ENCODE measurements at places on chromosomes 11 and 22.
A peak's percentile ranks its signal among the peaks of the same experiment; 100 is the strongest.

DNA sequence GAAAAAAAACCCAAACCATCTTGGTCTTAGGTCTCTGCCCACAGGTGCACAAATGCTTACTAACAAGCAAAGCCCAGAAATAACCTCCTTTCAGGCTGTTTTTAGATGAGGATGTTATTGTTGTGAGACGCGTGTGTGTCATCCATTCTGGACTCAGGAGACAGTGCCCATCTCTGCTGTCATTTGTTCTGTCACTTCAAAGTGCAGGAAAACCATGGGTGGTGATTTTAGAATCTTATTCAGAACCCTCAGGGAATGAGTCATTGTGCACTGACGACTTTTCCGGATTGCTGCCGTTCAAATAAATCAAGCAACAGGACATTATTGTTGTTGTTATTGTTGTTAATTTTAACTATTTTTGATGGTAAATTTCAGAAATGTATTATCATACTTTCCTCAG lies 110.3 kb downstream of the LRRC32 start:
- no peak for DNase-seq

- no peak for DNase-seq
Observed at GRCh38 chr11:105611572-105612441, 1.9 kb downstream of the GRIA4 start.

DNA sequence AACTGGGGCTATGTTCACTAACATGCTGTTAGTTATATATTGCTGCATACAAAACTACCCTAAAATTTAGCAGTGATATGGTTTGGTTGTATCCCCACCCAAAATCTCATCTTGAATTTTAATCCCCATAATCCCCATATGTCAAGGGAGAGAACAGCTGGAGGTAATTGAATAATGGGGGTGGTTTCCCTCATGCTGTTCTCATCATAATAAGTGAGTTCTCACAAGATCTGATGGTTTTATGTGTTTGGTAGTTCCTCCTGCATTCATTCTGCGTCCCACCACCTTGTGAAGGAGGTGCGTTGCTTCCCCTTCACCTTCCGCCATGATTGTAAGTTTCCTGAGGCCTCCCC lies 10.0 kb upstream of the PATL1 start:
- no peak for DNase-seq

- no peak for DNase-seq
Observed at GRCh38 chr11:18485913-18486528, 30.4 kb downstream of the LDHAL6A start.

DNA sequence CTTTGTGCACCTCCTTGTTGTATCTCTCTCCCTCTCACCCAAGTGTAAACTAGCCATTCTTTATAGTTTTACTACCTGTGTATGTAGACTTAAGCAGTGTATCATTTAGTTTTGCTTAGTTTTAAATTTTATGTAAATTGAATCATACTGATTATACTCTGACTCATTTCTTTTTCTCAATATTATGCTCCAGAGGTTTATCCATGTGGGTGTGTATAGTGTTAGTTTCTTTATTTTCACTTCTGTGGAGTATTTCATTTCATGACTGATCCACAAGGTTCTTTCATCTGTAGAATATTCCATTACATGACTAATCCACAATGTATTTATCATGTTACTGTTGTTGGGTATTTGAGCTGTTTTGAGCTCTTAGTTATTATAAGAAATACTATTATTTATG lies 62.0 kb downstream of the CCDC34 start:
- DNase-seq: no peak

GRCh38 chr11:30125456-30125855 lies 105.4 kb upstream of the FSHB start:
- no peak for DNase-seq

GRCh38 chr11:61536676-61537270 lies 28.2 kb downstream of the LRRC10B start:
- DNase-seq: no peak

GRCh38 chr11:119803726-119804294 lies 74.8 kb upstream of the NECTIN1 start:
- DNase-seq: no peak

GRCh38 chr22:16917144-16918003 lies 90.6 kb downstream of the GAB4 start:
- peak; percentile 10 for DNase-seq

DNA sequence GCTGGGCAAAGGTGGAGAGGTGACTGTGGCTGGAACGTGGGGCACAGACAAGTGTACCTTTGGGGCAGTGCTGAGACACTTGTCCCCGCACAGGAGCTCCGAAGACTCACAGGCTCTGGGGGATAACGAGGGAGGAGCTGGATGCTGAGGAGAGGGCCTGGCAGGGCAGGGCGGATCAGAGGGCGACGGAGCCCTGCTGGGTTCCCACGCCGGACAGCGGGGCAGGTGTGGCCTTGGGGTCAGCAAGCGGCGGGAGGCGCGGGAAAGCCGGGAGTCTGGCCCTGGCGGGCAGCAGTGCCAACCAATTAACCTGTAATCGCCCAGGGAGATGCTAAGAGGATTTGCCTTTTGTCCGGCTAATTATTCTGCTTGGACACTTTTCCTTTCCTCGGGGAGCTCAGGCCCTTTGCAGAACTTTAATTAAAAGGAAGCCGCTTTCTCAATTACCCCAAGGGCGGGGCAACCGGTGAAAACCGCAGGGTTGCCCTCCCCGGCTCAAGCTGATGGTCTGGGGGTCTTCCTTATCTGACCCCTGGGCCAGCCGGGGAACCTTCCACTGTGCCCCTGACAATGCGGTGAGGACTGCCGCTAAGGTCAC lies 71.5 kb downstream of the WNT7B start:
- DNase-seq: no peak

GRCh38 chr11:113173126-113173525 lies 141.3 kb upstream of the TTC12 start:
- DNase-seq: no peak

- DNase-seq: no peak
Observed at GRCh38 chr11:82403640-82404305, 329.9 kb downstream of the FAM181B start.

DNA sequence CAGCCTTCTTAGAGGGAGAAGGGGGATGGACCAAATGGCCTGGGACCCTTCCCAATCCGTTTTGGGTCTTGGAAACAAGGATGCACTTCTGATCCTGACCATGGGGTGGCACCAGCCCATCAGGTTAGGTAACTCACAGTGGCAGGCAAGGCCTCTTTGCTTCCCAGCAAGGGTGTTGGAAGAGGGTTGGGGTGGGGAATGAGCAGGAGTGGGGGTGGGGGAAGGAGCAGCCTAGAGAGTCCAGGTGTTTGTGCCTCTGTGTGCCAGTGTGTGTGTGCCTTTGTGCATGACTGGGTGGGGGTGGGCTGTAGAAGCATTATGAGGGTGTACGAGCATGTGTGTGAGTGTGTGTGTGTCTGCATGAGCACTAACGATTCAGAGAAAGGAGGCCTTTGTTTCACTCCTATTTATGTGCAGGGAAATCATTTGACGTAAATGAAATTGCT lies 213.1 kb downstream of the INSC start:
- DNase-seq: no peak

DNA sequence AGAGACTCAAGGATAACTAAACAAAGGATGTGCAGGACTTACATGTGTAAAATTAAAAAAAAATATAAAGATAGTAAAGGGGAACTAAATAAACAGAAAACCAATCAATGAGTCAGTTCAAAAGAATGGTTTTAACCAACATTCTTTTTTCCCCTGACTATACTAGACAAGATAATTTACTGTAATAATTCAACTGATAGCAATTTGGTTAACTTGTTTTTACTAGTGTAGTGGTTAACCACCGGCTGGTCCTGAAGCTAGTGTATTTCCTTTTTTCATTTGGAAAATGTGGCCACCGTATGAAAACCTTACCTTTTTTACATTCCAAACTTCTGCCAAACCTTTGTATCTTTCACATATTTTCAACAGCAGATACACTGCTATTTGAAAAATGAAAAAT lies 123.1 kb downstream of the ARHGAP42 start:
- DNase-seq: no peak

DNA sequence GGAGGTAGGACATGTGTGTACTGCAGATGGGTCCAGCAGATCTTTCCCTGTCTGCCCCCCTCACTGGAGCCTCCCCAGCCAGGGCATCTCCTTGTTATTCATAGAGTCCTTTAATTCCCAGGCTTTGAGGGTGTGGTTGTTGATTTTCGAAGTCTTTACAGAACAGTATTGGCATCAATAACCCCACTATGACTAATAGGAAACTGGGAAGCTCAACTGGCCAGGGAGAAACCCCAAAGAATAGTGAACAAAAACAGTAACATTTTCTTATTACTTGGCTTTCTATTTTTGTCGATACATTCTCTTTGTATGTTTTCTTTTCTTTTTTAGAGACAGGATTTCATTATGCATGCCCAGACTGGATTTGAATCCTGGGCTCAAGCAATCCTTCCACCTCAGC lies 57.9 kb downstream of the NF2 start:
- no peak for DNase-seq

DNA sequence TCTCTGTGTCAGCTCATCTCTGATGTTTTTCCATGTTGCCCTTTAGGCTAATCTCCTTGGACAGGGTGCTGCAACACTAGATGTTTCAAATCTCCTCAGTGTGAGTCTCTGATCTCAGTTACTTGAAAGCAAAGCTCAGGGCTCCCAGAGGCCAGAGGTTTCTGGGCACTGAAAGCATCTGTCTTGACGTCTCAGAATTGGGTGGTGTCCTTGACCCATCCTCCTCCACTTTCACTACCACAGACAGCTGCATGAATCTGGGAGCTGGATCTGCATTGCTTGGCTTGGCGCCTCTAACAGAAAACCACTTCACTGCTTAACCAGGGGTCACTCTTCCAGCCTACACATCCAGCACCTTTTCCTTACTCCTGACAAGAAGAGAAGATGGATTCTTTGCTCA lies 399.4 kb downstream of the NXPE2 start:
- DNase-seq: no peak

GRCh38 chr22:22452211-22452610 lies 56.3 kb downstream of the ZNF280B start:
- no peak for DNase-seq

- peak; percentile 95 for DNase-seq
Observed at GRCh38 chr11:506238-506994, 626 bp downstream of the RNH1 start.

GRCh38 chr11:35302398-35302797 lies 117.0 kb downstream of the SLC1A2 start:
- DNase-seq: no peak

GRCh38 chr22:27573280-27574001 lies 228.1 kb downstream of the MN1 start:
- no peak for DNase-seq

- DNase-seq: no peak
Observed at GRCh38 chr11:118908901-118909618, 16.7 kb downstream of the BCL9L start.

- no peak for DNase-seq
Observed at GRCh38 chr11:100637706-100638105, 49.4 kb upstream of the ARHGAP42 start.

DNA sequence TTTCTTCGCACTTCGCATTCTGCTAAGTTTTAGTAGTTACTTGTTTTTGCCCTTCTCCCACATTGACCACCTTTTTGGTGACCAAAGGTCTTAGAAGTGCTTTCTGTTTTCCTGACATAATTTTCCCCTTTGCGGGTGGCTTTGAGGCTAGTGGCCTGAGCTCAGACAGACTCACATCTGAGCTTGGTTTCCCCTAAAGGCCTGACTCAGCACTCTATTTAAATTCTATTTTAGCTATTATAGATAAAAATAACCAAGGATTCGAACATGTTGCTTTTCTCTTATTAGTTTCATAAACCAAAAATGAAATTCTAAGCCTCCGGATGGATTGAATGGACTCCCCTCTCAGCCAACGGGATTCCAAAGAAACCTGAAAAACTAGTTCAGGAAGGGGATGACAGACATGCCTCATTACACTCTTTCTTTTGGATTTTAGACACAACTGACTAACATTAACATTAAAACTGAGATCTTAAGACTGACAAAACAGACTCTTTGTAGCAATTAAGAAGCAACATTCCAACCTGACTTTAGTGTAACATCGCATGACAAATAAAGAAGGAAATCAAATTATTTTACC lies 258.5 kb downstream of the LUZP2 start:
- DNase-seq: no peak

DNA sequence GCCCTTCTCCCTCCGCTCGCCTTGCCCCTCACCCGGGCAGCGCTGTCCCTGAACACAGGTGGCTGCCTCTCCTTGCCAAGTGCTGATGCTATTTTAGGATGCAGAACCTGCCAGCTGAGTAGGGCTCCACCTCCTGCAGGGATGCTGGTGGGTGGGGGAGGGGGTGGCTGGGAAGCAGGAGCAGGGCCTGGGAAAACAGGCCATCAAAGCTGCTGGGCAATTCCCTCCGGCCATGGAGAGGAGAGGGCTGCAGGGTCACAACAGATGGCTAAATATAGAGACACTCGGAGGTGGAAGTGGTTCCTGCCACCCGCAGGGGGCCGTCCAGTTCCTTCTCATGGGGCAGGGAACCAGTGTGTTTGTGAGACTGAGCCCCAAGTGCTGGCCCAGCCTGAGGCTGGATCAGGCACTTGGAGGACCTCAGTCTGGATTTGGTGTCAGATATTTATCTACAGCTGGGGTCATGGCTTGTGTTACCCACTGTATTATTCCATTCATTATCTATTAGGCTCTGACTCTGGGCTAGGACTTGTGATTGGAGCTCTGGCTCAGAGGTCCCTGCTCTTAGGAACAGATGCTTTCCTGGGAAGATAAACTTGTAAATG lies 59.6 kb downstream of the LRRC32 start:
- DNase-seq: no peak

- DNase-seq: no peak
Observed at GRCh38 chr11:17244046-17244445, 32.5 kb upstream of the NUCB2 start.

DNA sequence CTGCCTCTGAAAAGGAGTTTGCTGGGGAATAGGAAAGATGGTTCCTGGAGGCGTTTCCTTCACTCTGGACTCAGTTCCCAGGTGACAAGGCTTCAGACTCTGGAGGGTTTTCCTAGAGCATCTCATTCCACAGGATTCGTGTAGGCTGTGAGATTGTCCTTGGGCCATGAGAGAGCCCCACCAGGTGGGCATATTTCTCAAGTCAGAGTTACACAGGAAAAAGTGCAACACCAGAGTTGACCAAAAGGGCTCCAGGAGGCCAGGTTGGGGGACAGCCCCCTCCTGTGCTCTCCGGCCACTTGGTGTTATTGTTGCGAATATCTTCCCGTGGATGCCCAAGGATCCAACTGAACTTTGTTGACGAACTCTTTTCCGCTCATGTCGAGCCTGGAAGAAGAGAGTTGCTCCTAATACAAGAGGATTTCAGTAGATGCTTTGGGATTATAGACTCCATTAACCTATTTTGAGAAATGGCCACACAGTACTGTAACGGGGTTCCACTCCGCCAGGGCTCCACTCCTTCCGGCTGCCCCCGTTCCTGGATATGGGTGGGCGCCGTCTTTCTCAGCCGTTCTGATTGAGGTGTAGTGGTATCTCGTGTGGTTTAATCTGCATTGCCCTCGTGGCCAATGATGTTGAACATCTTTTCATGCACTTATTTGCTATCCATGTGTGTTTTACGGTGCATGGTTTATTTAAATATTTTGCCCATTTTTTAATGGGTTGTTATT lies 580.3 kb downstream of the BRD1 start:
- no peak for DNase-seq
